Activated T-helper 17 cell treated with anti-CD3 and anti-CD28 coated beads, Interleukin-2, amount 50 U/mL, for 72 hours (primary cell): ENCODE measurements at places on chromosomes 13 and 19.

GRCh38 chr13:26050568-26051230, 1.1 kb downstream of the SHISA2 start:
- no peak for ATAC-seq

DNA sequence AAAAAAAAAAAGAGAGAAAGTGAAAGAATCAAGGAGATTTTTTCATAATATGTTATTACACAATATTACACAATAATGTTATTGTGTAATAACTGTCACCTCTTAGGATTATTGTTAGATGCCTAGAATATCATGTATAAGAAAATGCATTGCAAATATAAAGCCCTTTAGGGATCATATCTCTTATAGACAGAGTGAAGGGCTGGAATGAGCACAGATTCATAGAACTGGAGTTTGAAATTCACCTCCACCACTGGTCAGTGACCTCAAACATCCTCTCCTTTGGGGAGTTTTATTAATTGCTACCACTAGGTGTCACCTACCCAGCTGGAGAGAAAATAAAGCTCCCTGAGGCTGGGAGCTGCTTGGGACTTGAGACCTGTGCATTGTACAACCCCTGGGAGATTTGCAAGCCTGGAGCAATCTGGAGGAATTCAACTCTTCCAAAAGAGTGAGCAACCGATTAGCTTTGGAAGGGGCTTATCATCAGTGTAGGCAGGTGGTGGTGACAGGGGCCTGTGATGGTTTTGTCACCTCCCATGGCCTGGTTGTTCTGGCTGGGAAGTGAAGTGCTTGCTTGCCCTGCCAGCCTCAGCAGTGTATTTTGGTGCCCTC, 30.3 kb upstream of the FRY start:
- ATAC-seq: peak; percentile 59

GRCh38 chr19:41083516-41083915, 4.7 kb upstream of the CYP2A13 start:
- no peak for ATAC-seq

DNA sequence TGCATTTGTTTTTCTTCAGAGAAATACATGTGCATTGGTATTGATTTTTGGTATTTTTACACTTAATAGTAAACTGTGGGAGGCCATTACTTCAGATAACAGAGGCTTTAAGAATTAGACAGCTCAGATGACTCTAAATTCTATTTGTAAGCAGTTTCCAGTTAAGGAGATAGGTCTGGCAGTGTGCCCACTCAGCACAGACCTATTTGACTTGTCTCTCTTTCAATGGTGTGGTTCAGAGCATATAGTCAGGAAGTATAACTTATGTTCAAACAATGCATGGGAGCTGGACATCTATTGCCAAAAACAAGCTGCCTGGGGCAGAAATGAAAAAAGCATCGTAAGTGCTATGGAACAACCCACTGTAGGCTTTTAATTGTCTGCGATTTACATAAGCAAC, 370.7 kb downstream of the HS6ST3 start:
- ATAC-seq: no peak

DNA sequence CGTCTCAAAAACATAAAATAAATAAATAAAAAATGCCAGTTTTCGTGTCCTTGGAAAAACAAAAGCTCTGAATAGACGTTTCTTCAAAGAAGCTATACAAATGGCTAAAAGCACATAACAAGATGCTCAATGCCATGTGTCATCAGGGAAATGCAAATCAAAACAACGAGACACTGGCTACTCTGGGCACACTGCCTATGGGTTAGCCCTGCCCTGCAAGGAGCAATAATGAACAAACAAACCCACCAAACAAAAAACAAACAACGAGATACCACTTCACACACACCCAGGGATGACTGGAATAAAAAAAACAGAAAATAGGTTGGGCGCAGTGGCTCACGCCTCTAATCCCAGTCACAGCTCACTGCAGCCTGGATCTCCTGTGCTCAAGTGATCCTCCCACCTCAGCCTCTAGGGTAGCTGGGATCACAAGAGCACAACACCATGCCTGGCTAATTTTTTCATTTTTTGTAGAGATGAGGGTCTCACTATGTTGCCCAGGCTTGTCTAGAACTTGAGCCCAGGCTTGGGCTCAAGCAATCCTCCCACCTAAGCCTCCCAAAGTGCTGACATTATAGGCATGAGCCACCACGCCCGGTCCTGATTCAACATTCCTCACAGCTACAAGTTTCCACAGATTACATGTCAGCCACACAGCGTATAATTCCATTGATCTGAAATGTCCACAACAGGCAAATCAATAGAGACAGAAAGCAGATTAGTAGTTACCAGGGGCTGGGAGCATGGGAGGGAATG, 15.5 kb upstream of the ISYNA1 start:
- no peak for ATAC-seq

DNA sequence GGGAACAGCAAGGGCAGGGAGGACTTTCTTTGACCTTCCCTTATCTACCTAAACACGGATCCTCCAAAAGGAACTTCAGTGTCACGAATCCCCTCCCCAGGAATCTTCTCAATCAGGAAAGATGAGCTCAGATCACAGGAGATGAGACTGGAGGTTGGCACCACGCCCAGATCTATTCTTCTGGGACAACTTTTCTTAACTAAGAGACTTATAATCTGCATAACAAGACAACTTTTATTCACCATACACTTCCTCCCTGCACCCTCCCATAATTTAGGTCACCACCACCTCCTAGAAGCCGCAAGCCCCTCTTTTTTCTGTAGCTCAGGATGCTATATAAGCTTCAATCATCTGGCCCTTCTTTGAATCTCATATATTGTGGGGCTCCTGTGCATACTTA, 19.2 kb upstream of the AKT2 start:
- ATAC-seq: no peak

GRCh38 chr13:51945149-51945548, 66.1 kb downstream of the ATP7B start:
- no peak for ATAC-seq

- ATAC-seq: no peak
Observed at GRCh38 chr13:97257228-97257755, 35.2 kb downstream of the MBNL2 start.

DNA sequence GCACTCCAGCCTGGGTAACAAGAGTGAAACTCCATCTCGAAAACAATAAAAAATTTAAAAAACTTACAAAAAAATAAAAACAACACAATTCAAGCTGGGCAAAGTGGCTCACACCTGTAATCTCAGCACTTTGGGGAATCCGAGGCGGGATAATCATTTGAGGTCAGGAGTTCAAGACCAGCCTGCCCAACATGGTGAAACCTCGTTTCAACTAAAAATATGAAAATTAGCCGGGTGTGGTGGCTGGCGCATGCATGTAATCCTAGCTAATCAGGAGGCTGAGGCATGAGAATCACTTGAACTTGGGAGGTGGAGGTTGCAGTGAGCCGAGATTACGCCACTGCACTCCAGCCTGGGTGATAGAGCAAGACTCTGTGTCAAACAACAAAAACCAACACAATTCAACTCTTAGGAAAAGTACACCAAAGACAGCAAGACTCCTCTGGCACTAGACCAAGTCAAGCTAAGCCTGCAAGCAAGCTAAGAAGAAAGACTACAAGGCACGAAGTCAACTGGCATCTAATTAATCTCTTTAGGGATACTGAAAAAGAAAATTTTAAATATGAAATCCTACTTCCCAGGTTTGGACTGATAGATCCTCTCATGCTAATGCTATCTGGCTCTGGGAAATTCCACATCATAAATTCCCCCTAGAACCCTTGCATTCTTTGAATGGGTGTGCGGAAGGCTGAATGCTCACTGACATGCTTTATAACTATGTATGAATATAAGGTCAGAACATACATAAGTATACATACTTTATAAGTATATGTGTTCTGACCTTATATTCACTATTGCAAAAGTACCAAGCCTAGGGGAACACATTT, 7.9 kb downstream of the PBX4 start:
- ATAC-seq: no peak

DNA sequence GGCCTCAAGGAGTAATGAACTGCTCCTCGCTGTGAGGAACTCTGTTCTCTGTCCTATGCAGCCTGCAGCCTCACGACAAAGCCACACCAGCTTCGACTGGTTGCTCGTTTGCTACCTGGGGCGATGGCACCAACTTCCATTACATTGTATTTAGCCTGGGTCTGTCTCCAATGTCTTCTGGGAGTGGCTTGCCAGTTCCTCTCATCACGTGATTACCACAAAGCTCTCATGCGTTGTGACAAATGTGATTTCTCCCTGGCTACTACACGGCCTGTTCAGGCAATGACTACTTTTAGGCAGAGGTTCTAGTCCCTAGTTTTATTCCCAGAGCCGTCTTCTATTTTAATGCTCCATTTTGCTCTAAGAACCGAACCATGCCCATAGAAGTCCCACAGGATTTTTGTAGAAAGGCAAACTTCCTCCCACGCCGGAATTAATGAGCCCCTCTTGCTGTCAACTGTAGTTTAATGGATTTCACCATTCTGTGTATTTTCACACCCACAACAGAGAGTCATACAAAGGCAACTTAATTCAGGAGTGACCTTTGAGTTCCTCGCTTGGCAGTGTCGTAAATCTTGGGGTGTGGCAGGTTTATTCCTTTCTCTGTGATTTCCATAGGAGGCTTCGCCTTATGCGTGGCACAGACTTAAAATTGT, 351.9 kb downstream of the EFNB2 start:
- no peak for ATAC-seq

DNA sequence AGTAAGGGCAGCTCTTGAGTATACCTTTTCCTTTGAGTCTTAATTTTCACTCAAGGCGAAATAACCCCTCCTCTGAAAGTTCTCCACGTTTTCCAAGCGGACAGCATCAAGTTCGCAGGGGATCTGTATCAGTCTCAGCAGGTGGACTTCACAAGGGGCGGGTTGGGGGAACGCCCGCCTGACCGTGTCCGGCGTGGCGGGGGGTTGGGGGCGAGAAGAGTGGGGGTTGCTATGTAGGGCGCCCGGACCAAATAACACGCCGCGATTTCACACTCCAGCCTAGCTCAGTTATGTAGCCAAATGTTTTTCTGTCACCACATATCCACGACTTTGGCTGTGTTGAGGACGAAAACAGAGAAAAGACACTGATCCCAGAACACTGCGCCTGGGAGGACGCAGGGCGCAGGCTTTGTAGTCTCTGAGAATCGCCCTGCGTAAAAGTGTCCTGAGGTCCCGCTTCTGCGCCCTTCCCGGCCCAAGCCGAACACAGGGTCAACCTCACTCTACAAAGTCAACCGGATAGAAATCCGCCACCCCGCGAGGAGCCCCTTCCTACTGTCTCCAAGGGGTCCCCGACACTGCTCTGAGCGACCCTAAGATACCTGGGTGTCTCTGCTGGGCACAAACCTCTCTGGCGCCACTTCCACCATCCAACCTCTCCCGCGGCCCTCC, 524 bp downstream of the RUBCNL start:
- no peak for ATAC-seq

DNA sequence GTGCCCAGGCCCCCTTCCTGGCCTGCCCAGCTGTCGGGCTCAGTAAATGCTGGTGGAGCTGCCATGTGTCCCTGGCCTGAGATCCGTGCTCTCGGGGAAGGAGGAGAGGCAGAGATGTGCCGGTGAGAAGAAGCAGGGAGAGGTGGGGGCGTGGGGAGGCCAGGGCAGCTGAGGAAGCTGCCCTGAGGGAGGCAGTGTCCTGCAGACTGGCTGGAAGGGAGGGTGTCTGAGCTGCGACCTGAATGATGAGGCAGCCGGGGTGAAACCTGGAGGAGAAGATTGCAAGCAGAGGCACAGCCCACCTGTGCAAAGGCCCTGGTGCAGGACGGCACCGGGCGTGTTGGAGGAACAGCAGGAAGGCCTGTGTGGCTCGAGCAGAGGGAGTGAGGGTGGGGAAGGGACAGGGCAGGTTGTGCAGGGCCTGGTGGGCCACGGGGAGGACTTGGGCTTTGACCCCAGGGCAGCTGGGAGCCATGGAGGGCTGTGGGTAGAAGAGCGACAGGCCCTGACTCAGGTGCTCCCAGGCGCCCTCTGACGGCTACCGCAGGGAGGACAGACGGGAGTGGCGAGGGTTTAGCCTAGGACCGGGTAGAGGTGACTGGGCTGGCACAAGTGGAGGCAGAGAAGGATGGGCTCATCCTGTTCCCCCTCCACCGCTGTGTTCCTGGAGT, 14.0 kb upstream of the CELF5 start:
- peak; percentile 95 for ATAC-seq

DNA sequence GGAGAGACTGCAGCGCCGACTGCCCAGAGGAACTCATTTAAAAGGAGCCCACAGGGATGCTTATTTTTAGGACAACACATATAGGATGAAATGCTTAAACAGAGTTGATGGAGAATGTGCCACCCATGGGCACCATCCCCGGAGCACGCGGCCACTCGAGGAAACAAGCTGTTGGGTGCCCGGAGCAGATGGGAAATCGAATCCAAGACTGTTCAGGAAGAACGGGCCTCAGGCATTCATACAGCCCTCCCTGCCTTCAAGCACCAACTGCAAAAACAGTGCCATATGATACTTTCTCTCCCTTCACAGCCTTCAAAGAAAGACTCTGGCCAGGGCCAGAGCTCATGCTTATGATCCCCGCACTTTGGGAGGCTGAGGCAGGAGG, 40.2 kb downstream of the RAB20 start:
- no peak for ATAC-seq

- peak; percentile 78 for ATAC-seq
Observed at GRCh38 chr13:73090116-73090822, 31.5 kb downstream of the KLF5 start.

DNA sequence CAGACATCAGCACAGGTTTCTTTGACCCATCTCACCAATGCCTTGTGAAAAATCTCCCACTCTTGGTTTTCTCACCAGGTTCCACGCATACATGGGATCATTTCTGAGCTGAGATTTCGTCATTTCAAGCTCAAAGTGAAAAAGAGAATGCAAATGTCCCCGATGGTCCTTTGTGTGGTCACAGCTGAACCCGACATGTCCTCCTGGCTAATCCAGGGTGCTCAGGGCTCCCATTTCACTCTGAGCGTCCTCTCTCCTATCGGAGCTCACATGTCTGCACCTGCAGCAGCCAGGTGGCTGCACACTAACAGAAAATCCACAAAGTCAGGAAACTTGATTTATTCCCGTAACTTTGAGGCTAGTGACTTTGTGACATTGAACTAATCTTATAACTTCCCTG, 9.3 kb upstream of the CEACAM3 start:
- no peak for ATAC-seq

DNA sequence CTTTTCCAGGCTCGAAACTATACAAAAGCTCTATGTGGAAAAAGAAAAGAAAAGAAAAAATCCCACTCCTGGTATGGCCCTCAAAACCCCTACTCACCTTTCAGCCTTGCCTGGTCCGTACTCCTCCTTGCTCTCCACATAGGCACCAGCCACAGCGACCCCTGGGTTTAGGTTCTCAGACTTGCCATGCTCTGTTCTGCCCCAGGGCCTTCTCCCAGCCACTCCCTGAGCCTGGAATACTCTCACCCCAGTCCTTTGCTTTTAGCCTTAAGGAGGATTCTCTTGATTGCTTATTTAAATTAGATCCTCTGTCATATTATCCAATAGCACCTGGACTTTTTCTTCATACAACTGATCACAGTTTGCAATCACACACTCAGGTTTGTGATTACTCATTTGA, 522.5 kb downstream of the DIAPH3 start:
- ATAC-seq: no peak
